Osteocyte (in vitro differentiated cells): ENCODE measurements at places on chromosomes 7 and 10.

DNA sequence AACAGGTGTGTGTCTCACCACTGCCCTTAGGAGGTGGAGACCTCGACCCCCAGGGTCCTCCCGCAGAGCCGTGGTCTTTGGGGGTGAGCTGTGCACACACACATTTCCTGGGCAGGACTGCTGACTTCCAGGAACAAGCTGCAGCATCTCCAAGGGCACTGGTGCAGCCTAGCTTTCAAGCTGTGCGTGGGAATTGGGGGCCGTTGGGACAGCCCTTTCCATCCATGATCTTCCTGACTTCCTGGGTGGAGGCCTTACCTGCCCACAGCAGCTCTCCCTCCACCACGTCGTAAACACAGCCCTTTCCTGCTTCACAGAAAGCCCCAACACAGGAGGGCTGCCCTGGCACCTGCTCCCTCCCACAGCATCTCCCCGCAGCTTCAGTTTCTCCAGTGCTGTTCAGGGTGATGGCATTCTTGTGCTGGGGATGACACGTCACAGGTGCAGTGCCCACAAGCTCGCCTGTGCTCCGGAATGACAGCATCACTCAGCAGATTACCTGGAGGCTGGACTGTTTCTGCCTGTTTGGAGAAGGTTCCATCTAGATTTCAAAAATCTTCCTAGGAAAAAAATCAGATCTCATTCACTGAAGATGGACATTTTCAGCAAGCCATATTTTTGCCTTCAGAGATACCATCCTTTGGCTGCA is 208.0 kb upstream of the PPP2R2D start:
- no peak for DNase-seq

- no peak for DNase-seq
Observed at GRCh38 chr7:52726493-52726892, 308.9 kb upstream of the POM121L12 start.

GRCh38 chr10:8853048-8853447 is 798.6 kb downstream of the GATA3 start:
- DNase-seq: no peak

DNA sequence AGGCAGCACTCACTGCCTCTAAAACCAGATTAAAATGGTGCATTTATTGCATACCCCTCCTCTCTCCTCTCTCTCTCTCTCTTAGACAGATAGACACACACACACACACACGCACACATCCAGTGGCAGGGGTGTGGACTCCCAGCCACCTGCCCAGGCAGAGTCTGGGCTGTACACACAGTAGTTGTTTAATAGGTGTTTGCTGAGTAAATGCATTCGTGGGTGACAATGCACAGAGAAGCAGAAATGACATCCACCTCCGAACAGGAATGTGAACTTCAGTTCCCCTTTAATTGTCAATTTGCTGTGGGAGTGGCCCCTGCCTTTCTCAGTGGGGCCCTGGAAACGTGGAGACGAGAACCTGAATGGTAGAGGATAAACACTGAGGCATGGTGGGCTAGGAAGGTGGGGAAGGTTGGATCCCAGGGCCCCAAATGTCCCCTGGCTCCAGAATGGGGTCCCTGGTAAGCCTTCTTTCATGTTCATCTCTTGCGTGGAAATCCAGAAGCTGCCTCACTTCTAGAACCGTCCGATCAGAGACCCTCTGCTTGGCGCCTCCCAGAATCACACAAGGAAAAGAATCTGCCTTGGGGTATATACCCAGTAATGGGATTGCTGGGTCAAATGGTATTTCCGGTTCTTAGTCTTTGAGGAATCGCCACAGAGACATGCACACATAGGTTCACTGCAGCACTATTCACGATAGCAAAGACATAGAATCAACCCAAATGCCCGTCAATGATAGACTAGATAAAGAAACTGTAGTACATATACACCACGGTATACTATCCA is 58.5 kb upstream of the ECHDC3 start:
- DNase-seq: no peak

- DNase-seq: no peak
Observed at GRCh38 chr7:50866343-50867033, 83.8 kb upstream of the GRB10 start.

- DNase-seq: no peak
Observed at GRCh38 chr7:31962246-31962645, 108.0 kb downstream of the PDE1C start.

- DNase-seq: no peak
Observed at GRCh38 chr10:96397902-96398301, 39.1 kb upstream of the OPALIN start.

GRCh38 chr7:127367679-127368078 is 24.8 kb downstream of the ZNF800 start:
- no peak for DNase-seq

DNA sequence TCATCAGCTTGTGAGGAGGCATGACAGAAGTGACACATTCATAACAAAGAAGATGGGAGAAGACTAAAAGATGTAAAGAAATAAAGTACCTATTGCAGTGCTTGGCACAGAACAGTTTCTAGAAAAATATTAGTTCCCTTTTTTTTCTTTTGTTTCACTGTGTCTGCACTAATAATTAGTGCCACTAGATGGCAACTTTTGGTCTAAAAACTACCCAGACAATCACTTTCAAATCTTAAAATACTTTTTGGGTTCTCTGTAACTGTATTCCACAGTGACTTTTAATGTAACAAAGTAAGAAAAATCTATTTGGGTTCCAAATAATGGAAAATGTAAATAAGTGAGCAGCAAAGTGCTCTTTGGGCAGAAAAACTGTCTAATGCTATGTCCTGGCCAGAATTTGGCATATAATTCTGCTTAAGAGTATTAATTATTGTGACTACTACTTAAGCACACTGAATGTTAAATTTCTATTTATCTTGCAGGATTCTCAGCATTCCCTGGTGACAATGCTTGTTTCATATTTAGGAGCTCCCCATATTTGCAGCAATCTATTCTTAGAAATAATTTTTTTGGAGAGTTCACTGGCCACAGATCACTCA is 134.8 kb upstream of the KIF5B start:
- no peak for DNase-seq

GRCh38 chr10:74502963-74503608 is 323.3 kb upstream of the KAT6B start:
- DNase-seq: no peak

- no peak for DNase-seq
Observed at GRCh38 chr7:116970238-116970910, 17.1 kb downstream of the ST7 start.

DNA sequence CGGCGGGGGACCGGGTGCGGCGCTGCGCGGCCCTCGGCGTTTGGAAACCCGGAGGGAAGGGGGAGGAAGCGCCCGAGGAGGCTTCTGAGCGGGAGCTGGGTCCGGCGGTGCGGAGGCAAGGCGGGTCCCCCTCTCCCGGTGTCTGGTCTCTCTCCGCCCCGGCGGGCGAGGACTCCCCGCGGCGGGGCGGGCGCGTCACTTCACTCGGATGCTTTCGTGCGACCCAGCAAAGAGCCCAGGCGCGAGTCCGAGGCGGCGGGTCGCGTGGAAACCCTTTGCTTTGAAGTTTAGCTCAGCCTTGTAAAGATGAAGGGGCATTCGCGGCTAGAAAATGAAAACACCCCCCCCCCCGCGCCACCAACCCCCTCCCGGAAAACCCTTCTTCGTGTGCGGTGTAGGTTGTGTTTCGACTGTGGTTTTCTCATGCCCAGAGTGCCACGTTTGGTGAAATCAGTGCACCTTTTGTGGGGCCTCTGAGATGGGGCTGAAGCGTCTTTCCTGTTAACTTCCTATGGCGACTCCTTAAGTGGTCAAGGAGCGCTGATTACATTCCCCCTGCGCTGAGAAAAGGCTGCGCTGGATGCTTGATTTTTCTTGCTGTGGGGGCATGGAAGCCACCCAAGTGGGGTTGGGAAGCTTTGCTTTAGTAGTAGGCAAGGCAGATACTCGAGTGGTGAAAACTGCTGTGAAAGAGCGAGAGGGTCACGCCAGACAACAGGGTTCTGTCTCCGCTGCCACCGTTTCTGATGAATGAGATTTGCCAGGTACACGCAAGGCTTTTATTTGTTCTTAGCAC is 876 bp downstream of the GNAI1 start:
- peak; percentile 86 for DNase-seq

GRCh38 chr7:127807340-127807739 is 155.3 kb downstream of the SND1 start:
- no peak for DNase-seq

- no peak for DNase-seq
Observed at GRCh38 chr10:120394446-120394845, 62.6 kb upstream of the PLPP4 start.

- DNase-seq: no peak
Observed at GRCh38 chr10:132632091-132632561, 94.5 kb downstream of the INPP5A start.

GRCh38 chr7:158508802-158509385 is 78.7 kb downstream of the PTPRN2 start:
- no peak for DNase-seq

- DNase-seq: no peak
Observed at GRCh38 chr7:28597284-28597683, 185.0 kb downstream of the CREB5 start.

DNA sequence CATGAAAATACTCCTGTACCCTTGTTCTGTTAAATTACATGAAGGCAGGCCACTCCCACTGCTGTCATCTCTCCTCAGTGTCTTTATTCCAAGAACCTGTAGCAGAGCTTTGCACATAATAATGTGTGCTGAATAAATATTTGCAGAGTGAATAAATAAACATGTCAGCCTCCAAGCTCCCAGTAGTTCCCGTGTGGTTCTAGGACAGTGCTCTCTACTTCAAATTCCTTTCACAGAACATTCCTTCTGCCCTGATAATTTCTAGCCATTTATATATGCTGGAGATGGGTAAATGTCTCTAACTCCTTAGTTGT is 20.3 kb upstream of the HYAL4 start:
- DNase-seq: no peak

DNA sequence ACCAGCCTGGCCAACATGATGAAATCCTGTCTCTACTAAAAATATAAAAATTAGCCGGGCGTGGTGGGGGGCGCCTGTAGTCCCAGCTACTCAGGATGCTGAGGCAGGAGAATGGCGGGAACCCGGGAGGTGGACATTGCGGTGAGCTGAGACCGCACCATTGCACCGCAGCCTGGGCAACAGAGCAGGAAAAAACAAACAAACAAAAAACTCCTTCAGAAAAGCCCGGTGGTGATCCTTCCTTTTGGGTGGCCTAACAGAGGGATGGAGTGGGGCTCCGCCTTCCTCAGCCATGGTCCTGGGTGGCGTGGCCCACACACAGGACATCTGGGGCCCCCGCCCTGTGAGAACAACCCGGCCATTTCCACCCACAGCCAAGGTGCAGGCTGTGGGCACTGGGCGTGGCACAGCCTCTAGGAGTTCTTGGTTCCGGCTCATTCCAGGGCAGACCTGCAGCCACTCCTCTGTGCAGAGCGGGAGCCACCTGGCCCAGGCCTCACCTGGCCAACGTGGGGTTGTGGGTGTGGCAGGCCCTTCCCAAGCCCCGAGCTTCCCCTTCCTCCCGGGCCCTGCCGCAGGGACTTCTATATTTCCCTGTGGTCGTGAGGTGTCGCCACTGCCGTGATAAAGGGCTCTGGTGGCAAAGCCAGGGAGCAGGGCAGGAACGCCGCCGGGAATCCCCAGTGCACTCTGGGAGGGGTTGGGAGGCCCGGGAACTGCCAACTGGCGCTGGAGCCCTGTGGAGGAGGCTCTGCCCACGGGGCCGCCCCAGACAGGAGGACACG is 37.6 kb downstream of the GET4 start:
- no peak for DNase-seq

- no peak for DNase-seq
Observed at GRCh38 chr10:14270370-14270769, 60.4 kb downstream of the FRMD4A start.

GRCh38 chr10:122191936-122192541 is 79.1 kb upstream of the BTBD16 start:
- DNase-seq: no peak

DNA sequence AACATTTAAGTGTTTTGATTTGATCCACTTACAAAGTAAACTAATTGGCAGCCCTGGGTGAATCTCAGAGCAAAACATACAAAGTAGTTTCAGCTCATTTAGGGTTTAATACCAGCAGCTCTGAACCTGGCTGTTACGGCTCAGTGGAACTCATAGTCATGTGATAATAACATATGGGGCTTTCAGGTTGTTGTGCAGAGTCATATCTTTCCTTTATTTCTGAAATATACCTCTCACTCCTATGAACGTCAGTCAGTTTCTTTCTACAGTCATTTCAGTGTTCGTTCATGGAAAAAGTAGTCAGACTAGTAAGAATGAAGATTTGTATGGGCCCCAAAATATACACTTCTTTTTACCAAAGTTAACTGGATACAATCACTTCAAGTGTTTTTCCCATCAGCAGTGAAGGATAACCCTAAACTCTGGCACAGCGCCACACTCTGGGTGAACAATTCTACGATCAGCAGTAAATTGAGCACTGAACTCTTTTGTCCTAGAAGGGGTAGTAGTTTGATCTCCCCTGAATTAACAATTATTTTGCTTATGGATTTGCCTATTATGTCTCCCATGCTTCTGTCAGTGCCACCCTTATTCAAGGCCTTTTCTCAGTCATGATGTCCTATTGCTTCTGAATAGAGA is 218.6 kb downstream of the THSD7A start:
- no peak for DNase-seq

DNA sequence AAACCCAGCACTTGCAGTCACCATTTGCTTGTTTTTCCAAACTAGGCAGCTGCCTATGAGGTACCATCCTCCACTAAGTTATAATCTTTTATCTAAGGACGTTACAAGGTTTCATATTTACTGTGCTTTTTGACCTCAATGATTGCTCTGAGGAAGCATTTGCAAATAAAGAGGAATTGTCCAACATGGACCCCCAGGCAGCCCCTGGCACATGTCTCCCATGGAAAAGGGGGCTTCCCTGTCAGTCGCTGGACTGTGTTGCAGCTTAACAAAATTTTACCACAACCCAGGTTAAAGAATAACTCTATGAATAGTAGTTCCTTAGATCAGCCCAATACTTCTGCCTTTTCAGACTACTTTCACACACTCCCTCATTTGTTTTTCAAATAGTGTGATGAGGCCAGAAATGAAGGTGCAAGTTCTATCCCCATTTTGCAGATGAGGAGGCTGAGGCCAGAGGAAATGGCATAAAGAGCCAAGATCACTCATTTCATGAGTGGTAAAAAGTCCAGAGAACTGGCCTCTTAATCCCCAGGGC is 52.8 kb upstream of the ZPBP start:
- no peak for DNase-seq

DNA sequence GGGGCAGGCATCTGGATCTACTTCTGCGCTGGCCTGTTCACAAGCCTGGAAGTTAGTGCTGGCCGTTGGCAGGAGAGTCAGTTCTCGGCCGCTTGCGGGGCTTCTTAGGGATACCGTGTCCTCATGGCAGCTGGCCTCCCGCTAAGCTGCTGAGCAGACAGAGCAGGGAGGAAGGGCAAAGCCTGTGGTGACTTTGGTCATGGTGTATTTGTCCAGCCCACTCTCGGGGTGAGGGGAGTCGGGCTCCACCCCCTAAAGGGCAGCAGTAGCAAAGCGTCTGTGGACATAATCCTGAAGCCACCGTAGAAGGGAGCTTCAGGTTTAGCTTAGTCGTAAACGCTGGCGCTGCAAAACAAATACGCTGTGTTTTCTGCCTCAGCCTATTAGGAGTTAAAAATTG is 12.2 kb downstream of the UBE3C start:
- DNase-seq: peak; percentile 74

GRCh38 chr10:88896372-88896993 is 16.4 kb downstream of the STAMBPL1 start:
- no peak for DNase-seq

- no peak for DNase-seq
Observed at GRCh38 chr10:15478950-15479349, 107.9 kb upstream of the FAM171A1 start.
